Lower lobe of right lung (tissue), 2 donors: ENCODE measurements at places on chromosomes 7 and 10. TPM values are rescaled to one million over a fixed set of nuclear protein-coding genes. Genes with fewer than 3 reads are reported as not detected.

Gene IFIT3
- 117 TPM for total RNA-seq

Gene PTPRN2
- total RNA-seq: 6.8 TPM

Gene TUBAL3
- not detected for total RNA-seq

Gene SLC18A2
- 6.3 TPM for total RNA-seq

Gene MSMB
- total RNA-seq: 5.3 TPM

Gene CCL24
- 4.1 TPM for total RNA-seq

Gene EBLN1
- total RNA-seq: not detected

Gene HKDC1
- total RNA-seq: 5.9 TPM

- H3K27me3 ChIP-seq: no peaks in the 10 kb centered on the region
- no peak overlapping the region for H3K4me3 ChIP-seq
- no peak for DNase-seq
- no peak overlapping the region for H3K27ac ChIP-seq
Observed at GRCh38 chr10:70723771-70724170, 51.5 kb downstream of the ADAMTS14 start.

GRCh38 chr7:17512181-17512675 lies 213.8 kb downstream of the AHR start:
- DNase-seq: no peak
- no peaks in the 10 kb centered on the region for H3K36me3 ChIP-seq
- no peak overlapping the region for H3K27ac ChIP-seq
- no peaks in the 10 kb centered on the region for H3K27me3 ChIP-seq
- H3K4me3 ChIP-seq: no peak overlapping the region
- H3K4me1 ChIP-seq: no peaks in the 10 kb centered on the region

DNA sequence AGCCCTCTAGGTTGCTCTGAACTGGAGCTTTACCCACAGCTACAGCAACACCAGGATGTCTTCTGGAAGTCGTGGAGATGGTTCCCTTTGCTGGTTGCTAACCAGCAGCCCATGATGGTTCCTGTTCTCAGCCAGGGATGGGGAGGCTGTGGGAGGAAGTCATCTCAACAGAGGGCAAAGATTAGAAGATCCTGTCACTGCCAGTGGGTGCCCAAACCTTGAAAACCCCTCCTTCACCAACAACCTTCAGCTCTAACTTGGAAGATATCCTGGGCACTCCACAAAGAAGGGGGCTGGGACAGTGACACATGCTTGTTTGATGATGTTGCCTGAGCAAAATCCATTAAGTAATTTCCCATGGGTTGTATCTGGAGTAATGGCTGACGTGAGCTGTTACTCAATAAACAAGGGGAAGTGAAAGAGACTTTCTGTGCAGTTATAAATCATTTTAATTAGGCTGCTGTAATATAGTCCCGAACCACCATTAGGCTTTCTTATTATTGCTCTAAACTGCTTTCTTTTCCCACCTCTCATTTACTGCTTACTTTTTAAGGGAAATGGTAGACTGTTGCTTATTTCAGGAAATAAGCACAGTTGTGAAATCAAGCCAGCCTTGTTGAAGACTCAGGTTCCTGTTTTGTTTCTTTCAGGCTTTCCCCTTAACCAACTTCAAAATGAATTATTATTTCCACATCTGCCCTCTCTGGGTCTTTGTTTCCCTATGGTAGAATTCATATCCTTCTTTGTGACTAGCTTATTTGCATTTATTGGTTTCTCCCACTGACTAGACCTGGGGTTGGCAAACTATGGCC lies 124.8 kb downstream of the PPP1R17 start:
- H3K36me3 ChIP-seq: no peaks in the 10 kb centered on the region
- peaks cover 4% of the 10 kb centered on the region for H3K4me1 ChIP-seq
- H3K27me3 ChIP-seq: no peaks in the 10 kb centered on the region
- H3K27ac ChIP-seq: peak overlapping the region; percentile 48
- DNase-seq: peak; percentile 42

DNA sequence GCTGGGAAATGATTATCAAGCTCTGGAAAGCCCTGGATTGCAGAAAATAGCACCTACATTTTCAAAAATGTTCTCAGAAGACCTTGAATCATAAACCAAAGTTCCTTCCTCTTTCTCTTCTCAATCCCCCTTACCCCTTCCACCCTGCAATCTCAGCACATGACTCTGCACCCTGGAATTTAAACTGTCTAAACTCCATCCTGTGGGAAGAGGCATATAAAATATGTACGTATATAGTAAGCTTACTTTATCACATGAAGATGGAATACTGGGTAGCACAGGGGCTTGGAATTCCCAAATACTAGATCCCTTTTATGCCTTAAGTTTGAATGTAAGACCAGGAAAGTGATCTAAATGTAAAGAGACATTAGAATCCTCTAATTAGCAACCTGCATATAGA lies 7.7 kb downstream of the AGMO start:
- no peak overlapping the region for H3K4me3 ChIP-seq
- H3K4me1 ChIP-seq: no peaks in the 10 kb centered on the region
- no peaks in the 10 kb centered on the region for H3K36me3 ChIP-seq
- no peaks in the 10 kb centered on the region for H3K27me3 ChIP-seq

DNA sequence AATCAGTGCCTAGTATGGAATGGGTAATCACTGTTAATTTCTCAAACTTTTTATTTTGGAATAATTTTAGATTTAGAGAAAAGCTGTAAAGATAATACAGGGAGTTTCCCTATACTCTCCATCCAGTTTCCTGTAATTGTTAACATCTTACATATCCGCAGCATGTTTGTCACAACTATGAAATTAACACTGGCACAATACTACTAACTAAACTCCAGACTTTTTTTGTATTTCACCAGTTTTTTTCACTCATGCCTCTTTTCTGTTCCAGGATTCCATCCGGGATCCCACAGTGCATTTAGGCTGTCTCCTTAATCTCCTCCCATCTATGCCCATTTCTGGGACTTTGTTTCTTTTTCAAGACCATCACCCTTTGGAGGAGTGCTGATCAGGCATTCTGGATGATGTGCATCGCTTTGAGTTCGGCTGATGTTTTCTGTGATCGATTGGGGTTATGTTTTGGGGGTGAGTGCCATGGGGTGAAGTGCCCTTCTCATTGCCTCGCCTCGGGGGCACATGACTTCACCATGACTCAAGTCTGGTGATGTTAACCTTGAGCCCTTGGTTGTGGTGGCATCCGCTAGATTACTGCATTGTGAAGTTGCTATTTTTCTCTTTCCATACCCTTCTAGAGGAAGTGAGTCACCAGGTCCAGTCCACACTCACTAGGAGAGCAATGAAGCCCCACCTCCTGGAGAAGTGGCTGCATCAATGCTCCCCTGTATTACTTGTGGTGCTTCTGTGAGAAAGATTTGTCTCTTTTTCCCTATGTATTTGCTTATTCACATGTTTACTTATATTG lies 43.9 kb upstream of the GRB10 start:
- no peaks in the 10 kb centered on the region for H3K27me3 ChIP-seq
- H3K36me3 ChIP-seq: no peaks in the 10 kb centered on the region
- H3K4me1 ChIP-seq: peaks cover 7% of the 10 kb centered on the region
- no peak overlapping the region for H3K27ac ChIP-seq
- no peak overlapping the region for H3K4me3 ChIP-seq
- no peak for DNase-seq

DNA sequence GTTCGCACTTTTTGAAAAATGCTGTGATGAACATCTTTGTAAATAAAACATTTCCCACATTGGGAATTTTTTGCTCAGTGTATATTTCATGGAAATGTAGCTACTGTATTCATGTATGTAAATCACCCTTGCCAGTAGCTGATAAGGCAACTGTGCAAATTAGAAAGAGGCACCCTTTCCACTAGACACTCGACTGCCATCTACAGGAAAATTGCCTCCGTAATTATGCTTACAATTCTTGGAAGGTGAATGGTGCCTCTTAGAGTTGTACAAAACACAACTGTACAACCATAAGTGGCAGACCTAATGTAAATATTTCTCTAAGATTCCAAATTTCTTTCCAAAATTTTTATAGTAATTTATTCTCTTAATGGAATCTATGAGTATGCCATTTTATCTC lies 491.7 kb downstream of the CCSER2 start:
- H3K4me3 ChIP-seq: no peak overlapping the region
- H3K4me1 ChIP-seq: no peaks in the 10 kb centered on the region
- H3K27me3 ChIP-seq: no peaks in the 10 kb centered on the region
- no peak overlapping the region for H3K27ac ChIP-seq

GRCh38 chr7:17015598-17016031 lies 133.8 kb upstream of the AGR3 start:
- no peak for DNase-seq
- H3K4me3 ChIP-seq: no peak overlapping the region
- no peaks in the 10 kb centered on the region for H3K27me3 ChIP-seq
- H3K4me1 ChIP-seq: peaks cover 14% of the 10 kb centered on the region

DNA sequence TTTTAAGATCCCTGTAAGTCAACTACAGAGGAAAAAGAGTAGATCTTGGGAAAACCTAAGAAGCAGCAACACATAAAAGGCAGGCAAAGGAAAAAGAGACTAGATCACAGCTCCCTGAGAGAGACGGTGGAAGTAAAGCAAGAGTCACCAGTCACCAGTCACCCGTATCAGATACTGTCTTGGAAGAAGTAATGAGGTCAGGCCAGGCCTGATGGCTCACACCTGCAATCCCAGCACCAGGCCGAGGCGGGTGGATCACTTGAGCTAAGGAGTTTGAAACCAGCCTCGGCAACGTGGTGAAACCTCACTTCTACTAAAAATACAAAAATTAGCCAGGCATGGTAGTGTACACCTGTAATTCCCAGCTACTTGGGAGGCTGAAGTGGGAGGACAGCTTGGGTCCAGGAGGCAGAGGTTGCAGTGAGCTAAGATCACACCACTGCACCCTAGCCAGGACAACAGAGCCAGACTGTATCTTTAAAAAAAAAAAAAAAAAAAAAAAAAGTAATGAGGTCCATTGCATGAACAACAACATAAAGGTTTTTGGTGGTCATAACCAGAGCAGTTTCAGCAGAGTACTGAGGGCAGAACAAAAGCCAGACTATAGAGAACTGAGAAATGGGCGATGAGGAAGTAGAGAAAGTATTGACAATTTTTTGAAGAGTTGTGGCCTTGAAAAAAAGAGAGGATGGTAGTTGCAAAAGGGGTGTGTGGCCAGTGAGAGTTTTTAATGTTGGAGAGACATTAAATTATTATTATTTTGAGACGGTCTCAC lies 16.9 kb downstream of the ZNF713 start:
- H3K4me3 ChIP-seq: no peak overlapping the region
- H3K4me1 ChIP-seq: no peaks in the 10 kb centered on the region
- peaks cover 3% of the 10 kb centered on the region for H3K36me3 ChIP-seq
- no peaks in the 10 kb centered on the region for H3K27me3 ChIP-seq
- DNase-seq: no peak
- no peak overlapping the region for H3K27ac ChIP-seq

GRCh38 chr10:102608487-102608886 lies 35.8 kb upstream of the TRIM8 start:
- H3K4me3 ChIP-seq: no peak overlapping the region
- H3K27ac ChIP-seq: no peak overlapping the region
- H3K4me1 ChIP-seq: peaks cover 47% of the 10 kb centered on the region
- H3K27me3 ChIP-seq: no peaks in the 10 kb centered on the region
- peaks cover 15% of the 10 kb centered on the region for H3K36me3 ChIP-seq
- DNase-seq: no peak

GRCh38 chr7:159102681-159103381 lies 41.8 kb downstream of the VIPR2 start:
- no peaks in the 10 kb centered on the region for H3K36me3 ChIP-seq
- no peak overlapping the region for H3K4me3 ChIP-seq
- peak; percentile 7 for DNase-seq

DNA sequence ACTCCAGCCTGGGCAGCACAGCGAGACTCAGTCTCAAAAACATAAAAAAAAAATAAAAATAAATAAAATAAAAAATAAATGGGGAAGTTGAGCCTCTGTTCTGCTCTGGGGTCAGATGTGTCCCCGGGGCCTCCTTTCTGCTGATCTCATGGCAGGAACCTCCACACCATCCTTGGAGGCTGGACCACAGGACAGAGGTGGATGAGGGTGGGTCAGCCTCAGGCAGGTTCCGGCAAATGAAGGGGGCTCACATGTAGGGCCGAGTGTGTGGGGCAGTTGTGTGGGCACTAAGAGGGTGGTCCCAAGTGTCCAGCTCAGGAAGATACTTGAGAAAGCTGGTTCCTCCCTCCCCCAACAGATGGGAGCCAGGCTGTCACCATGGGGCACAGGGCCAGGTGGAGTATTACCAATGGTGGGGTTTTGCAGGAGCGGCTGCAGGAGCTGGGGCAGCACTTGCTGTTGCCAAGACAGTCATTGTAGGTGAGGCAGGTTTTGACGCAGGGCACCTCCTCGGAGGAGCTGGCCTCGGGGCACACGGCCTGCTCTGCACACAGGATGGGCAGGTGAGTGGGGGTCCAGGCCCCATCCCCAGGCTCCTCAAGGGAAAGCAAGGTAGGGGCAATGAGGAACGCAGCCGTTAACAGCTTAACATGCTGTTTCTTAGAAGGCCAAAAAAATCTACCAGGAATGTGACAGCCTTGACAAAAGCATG lies 13.9 kb upstream of the TBRG4 start:
- H3K36me3 ChIP-seq: no peaks in the 10 kb centered on the region
- DNase-seq: no peak
- no peak overlapping the region for H3K4me3 ChIP-seq
- H3K27me3 ChIP-seq: no peaks in the 10 kb centered on the region

DNA sequence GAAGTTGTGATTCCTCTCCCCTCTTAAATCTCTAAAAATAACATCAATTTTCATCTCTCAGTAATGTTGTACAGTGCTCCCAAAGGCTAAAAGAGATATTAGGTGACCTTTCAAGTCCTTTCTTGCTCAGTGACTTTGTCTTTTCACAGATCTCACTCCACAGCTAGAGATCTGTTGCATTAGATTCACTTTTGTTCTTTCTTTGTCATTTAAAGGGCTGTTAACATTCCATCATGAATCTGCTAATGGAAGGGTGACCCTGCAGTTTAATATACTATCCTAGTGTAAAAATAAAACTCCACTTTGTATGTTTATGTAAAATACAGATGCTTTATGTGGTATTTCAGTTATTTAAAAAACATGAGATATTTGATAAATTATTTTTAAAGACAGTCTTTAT lies 30.5 kb downstream of the GNAI1 start:
- no peaks in the 10 kb centered on the region for H3K27me3 ChIP-seq
- no peak overlapping the region for H3K4me3 ChIP-seq
- H3K27ac ChIP-seq: no peak overlapping the region
- no peak for DNase-seq
- peaks cover 6% of the 10 kb centered on the region for H3K4me1 ChIP-seq

DNA sequence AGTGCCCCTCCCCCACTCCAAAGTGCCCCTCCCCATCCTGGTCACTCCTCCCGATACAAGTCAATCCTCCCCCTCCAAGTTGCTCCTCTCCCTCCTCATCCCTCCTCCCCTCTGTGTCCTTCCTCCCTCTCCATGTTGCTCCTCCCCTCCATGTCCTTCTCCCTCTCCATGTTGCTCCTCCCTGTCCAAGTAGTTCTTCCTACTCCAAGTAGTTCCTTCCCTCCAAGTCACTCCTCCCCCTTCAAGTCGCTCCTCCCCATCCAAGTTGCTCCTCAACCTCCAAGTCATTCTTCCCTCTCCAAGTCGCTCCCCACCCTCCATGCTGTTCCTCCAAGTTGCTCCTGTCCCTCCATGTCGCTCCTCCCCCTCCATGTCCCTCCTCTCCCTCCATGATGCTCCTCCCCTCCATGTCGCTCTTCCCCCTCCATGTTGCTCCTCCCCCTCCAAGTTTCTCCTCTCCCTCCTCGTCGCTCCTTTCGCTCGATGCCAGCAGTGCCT lies 8.6 kb upstream of the WBP1L start:
- H3K36me3 ChIP-seq: peaks cover 33% of the 10 kb centered on the region
- H3K27me3 ChIP-seq: no peaks in the 10 kb centered on the region
- H3K27ac ChIP-seq: no peak overlapping the region
